ENCODE measurements at places on chromosomes 3 and 15.

DNA sequence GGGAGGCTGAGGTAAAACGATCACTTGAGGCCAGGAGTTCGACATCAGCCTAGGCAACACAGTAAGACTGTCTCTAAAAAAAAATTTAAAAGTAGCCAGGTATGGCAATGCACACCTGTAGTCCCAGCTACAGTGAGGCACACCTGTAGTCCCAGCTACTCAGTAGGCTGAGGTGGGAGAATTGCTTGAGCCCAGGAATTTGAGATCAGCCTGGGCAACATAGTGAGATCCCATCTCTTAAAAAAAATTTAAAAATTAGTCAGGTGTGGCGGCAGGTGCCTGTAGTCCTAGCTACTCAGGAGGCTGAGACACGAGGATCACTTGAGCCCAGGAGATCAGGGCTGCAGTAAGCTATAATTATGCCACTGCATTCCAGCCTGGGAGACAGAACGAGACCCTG, 6.8 kb downstream of the MESD start:
- no peak for DNase-seq

GRCh38 chr15:70196372-70197316, 98.9 kb upstream of the TLE3 start:
- peak; percentile 94 for DNase-seq

DNA sequence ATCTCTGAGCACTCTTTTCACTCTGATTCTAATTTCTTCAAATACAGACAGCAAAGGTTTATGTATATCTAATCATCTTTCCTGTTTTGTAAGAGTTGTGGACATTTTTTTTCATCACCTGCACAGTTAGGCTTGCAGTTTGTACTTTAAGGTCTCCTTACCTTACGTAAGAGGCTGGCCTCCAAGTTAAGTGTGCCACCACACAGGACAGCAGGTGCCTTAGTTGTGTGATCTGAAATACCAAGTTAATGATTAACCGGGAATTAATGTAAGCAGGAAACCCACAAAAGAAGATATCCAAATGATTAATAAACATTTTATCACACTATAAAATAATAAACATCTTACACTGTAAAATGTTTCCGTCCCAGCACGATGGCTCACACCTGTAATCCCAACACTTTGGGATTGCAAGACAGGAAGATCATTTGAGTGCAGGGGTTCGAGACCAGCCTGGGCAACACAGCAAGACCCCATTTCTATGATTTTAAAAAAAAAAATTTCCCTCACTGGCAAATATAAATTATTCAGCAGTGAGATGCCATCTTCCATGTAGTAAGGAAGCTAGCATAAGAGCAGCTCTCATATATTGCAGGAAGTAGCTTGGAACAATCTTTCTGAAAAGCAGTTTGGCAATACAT, 87.7 kb upstream of the LIMD1 start:
- DNase-seq, result peak; percentile 61

DNA sequence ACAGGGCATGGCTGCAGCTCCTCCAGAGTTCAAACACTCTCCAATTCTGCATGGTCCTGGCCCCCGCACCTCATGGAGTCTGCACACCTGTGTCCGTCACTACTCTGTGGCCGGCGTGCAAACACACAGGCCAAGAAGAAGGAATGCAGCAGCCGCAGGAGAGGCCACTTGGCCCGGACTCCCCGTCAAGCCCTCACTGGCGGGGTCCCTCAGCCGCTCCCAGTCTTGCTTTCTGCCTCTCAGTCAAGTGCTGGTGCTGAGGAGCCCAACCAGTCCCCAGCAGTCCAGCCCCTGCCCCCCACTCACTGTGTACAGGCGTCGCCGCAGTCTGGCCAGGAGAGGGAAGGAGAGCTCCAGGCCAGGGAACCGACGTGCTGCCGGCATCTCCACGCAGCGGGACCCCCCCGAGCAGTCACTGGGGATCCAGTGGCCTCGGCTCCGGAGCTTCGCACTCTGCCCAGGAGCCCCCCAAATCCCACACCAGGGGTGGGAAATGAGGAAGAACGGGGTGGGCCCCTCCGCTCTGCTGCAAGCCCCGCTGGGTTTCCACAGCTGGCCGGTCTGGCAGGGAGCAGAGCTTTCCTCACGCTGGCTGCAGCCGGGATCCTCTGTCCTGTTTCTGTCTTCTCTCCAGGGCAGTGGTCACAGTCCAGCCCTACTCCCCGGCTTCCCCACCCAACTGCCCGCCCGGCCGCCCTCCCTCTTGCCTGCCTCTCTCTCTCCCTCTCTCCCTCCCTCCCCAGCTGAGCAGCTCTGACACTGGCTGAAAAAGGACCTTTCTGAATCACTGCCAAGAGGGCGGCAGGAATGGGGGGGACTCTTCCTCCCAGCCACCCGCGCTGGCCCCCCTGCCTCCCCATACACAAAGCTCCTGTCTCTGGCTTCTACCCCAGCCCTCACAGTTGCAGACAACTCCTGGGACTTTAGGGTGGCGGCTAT, 16.0 kb downstream of the TNK2 start:
- DNase-seq, result no peak

DNA sequence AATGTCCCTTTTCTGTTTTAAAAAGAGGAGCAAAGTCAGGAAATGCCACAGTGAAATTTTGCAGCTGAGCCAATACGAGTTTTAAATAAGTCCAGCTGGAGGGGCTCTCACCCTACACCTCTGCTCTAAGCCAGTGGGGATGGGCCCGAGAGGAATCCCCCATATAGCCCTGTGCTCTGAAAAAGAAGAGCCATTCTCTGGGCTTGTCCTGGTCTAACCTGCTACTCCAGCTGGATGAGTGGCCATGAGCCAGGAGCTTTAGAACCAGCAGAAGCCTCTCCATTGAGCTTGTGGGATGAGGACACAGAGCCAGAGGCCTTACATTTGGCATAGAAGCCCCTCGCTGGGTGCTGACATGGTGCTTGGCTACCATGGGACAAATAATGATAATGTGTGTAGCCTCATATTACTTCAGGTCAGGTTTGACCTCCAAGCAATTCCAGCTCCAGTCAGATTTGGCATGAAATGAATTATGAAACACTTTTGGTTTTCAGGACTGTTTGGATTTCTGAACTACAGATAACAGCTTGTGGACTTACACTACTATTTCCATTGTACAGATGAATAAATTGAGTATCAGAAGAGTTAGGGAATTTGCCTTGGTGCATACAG, 172.4 kb downstream of the CHST2 start:
- no peak for DNase-seq

- DNase-seq, result no peak
Measured at GRCh38 chr3:45950686-45951600, 7.7 kb downstream of the CXCR6 start.
